Activated CD4-positive, alpha-beta T cell treated with anti-CD3 and anti-CD28 coated beads for 36 hours (primary cell): ENCODE measurements at places on chromosomes 6 and 20. TPM values are rescaled to one million over a fixed set of nuclear protein-coding genes. Genes with fewer than 3 reads are reported as not detected.

The UBD gene
- not detected for total RNA-seq

GRCh38 chr20:31849306-31849930 lies 4.0 kb upstream of the FOXS1 start:
- no peaks in the 10 kb centered on the region for H3K36me3 ChIP-seq
- H3K27me3 ChIP-seq = peaks cover 15% of the 10 kb centered on the region
- H3K4me1 ChIP-seq = no peaks in the 10 kb centered on the region
- no peak overlapping the region for H3K4me3 ChIP-seq

The EPB41L1 gene
- 1.5 TPM for total RNA-seq

The RAET1G gene
- not detected for total RNA-seq

GRCh38 chr6:13273202-13273930 lies 55.0 kb downstream of the TBC1D7 start:
- H3K36me3 ChIP-seq = no peaks in the 10 kb centered on the region
- peaks cover 4% of the 10 kb centered on the region for H3K27me3 ChIP-seq
- H3K27ac ChIP-seq = no peak overlapping the region
- DNase-seq = no peak

The TP53TG5 gene
- 0.40 TPM for total RNA-seq

The SASH1 gene
- total RNA-seq = 0.46 TPM

GRCh38 chr6:52620906-52621190 lies 44.0 kb upstream of the TRAM2 start:
- H3K27me3 ChIP-seq = peaks cover 5% of the 10 kb centered on the region
- H3K36me3 ChIP-seq = no peaks in the 10 kb centered on the region
- H3K27ac ChIP-seq = no peak overlapping the region
- no peak overlapping the region for H3K4me3 ChIP-seq

The PDYN gene
- not detected for total RNA-seq

The LGSN gene
- not detected for total RNA-seq

GRCh38 chr20:58608096-58608840 lies 42.8 kb upstream of the STX16 start:
- no peak overlapping the region for H3K4me3 ChIP-seq
- H3K36me3 ChIP-seq = no peaks in the 10 kb centered on the region
- H3K4me1 ChIP-seq = no peaks in the 10 kb centered on the region
- H3K27ac ChIP-seq = no peak overlapping the region

DNA sequence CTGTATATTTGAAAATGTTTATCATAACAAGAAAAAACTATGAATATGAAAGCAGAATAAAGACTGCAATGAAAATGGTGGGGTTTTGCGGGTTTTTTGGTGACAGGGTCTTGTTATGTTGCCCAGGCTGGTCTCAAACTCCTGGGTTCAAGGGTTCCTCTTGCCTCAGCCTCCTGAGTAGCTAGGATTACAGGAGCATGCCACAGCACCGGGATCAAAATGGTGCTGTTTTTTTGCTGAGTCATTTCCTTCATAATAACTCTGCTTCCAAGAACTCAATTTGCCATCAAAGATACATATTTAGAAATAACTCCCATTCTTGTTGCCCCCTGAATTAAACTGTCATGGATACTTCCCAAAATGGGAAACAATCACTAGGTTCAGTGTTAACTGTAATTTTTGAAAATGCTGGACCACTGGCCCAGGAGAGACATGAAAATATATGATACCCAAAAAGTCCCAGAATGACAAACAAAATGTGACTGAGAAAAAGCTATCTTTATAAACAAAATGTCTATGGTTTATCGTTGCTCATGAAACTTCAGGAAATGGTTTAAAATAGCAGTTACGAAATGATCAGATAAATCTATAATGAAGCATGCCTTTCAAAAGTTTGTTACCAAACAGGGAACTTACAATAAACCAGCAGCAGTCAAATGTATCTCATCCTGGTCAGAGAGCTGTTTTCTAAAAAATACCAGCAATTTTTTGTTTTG lies 32.2 kb downstream of the ILRUN start:
- no peaks in the 10 kb centered on the region for H3K27me3 ChIP-seq
- peaks cover 47% of the 10 kb centered on the region for H3K4me1 ChIP-seq
- DNase-seq = no peak

DNA sequence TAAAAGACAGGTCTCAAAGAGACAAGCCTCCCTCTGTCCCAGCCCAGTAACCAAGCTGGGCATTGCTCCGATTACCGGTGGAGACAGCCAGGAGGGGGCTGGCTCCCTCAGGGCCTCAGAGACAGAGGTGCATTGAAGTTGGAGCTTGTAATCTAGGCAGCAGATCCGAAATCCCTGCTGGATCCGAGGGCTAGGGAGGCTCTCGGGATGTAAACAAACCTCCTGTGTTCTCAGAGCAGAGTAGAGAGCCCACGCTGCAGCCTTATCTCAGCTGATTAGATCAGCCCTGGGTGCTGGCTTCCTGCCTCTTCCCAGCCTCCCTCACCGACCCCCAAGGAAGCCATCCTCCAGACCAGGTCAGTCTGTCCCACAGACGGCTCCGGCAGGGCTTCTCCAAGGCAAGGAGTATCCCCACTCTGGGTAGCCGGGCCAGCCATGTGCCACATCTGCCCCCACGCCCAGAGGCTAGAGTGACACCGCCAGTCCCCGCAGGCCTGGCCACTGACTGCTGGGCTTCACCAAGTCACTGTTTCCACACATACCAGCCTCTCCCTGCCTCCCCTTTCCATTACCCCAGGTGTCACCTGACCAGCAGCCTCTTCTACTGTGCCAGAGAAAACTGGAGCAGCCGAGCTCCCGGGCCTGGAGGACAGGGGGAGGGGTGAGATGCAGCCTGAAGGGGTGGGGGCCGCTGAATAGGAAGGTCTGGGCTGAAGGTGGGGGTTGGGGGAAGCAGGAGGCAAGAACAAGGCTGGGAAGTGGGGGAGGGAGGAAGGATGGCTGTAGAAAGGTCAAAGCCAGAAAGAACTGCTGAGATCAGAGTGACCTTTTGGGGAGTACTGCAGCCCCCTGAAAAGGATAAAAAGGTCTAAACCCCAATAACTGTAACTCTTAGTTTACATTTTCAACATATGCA lies 6.0 kb downstream of the SDC4 start:
- peaks cover 32% of the 10 kb centered on the region for H3K4me1 ChIP-seq
- no peak for DNase-seq
- H3K27me3 ChIP-seq = peaks cover 3% of the 10 kb centered on the region
- H3K27ac ChIP-seq = no peak overlapping the region
- peaks cover 8% of the 10 kb centered on the region for H3K36me3 ChIP-seq

DNA sequence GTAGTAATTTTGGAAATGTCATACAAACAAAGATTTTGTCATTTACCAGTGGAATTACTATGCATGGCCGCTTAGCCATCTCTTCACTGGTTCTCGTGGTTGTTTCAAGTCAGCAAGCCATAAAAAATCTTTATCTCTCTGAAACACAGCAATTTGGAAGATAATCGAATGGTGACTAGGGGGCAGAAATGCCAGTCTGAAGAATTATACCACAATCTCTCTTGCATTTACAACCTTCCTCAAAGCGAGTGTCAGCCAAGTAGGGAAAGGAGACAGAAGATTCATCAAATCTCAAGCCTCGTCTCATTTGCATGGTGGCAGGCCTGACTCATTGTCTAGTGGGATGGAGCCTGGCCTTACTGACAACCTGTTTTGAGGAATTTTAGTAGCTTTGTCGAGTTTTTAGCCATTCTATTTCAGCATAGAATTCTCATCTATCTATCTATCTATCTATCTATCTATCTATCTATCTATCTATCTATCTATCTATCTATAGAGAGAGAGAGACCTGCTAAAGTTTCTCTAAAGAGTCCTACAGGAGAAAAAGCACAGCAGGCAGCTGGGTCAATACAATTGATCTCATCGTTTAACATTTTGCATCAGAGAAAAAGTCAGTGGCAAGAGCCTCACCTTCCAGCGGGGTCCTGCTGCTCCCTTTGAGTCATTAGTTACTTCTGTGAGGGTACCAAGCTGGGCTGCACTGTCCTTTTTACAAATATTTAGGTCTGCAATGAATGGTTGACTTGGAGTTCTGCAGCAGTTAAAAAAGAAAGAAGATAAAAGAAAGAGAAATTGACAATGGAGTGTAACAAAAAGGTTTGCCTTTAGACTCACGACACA lies 572.8 kb downstream of the TFAP2A start:
- no peaks in the 10 kb centered on the region for H3K4me1 ChIP-seq
- no peak overlapping the region for H3K4me3 ChIP-seq
- H3K27ac ChIP-seq = no peak overlapping the region
- no peak for DNase-seq
- no peaks in the 10 kb centered on the region for H3K36me3 ChIP-seq

DNA sequence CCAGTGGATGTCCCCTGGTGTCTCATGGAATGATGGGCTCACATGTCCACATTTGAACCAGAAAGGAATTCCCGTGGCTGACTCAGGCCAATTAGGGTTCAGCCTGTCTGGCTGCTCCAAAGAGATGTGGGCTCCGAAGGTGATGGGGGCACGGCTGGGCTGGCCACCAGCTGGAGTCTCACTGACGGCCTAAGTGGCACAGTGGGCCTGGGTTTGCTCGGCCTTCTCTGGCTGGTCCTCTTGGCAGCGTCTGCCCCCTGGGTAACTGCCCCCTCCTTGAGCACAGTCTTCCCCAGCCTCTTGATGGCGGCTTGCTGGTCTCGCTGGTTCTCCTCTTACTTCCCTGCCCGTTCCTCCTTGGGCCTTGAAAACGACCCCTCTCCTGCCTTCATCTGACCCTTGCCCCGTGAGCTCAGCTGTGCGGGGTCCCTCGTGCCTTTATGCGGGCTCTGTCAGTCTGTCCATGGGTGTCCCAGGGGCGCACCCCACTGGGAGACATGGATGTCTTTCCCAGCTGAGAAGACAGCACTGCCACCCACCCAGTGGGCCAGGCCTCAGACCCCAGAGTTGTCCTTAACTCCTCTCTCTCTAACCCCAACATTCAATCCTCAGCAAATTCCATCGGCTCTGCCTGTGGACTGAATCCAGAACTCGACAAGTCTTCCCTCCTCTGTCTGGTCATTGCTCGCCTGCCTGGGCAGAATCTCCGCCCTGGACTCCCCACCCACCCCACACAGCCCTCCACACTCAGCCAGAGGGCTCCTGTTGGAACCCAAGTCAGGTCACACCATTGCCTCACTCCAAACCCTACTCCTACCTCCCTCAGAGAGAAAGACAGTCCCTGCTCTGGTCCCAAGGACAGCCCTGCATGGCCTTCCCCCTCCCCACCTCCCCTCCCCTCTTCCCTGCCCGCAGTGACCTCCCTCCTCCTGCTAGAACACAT lies 78.7 kb downstream of the CEBPB start:
- peaks cover 2% of the 10 kb centered on the region for H3K4me1 ChIP-seq
- peaks cover 19% of the 10 kb centered on the region for H3K27me3 ChIP-seq
- DNase-seq = no peak
- no peak overlapping the region for H3K4me3 ChIP-seq

DNA sequence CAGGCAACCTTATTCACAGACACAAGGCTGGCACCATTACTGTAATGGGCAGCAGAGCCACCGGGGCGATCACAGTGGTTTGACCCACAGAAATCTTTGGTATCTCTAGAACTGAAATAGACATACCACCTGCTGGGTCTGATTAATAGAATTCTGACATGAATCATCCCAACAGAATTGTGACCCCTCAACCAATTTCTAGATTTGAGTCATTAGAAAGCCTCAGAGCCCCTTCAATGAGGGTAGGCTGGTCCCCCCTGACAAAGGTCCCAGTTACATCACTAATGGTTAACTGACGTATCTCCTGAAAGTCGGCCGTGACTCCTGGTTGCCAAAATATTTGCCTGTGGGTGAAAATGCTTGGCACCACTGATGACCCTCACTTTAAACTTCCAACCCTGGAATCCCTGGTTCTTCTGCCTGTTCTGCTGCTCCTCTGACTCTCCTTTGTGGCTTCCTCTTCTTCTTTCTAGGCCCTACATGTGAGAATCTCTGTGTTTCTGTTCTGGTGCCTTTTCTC lies 124.9 kb upstream of the ARID1B start:
- peaks cover 7% of the 10 kb centered on the region for H3K27me3 ChIP-seq
- peaks cover 11% of the 10 kb centered on the region for H3K4me1 ChIP-seq
- no peak for DNase-seq
- H3K27ac ChIP-seq = no peak overlapping the region
- no peak overlapping the region for H3K4me3 ChIP-seq

DNA sequence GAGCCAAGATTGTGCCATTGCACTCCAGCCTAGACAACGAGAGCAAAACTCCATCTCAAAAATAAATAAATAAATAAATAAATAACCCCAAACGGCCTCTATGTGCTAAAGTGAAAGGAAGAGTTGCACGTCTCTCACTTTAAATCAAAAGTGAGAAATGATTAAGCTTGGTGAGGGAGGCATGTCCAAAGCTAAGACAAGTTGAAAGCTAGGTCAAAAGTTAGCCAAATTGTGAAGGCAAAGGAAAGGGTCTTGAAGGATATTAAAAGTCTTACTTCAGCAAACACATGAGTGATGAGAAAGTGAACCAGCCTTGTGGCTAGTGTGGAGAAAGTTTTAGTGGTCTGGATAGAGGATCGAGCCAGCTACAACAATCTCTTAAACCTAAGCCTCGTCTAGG lies 14.3 kb downstream of the ZBP1 start:
- no peak overlapping the region for H3K4me3 ChIP-seq
- no peaks in the 10 kb centered on the region for H3K27me3 ChIP-seq
- H3K36me3 ChIP-seq = no peaks in the 10 kb centered on the region
- peaks cover 16% of the 10 kb centered on the region for H3K4me1 ChIP-seq

- H3K36me3 ChIP-seq = peaks cover 2% of the 10 kb centered on the region
- H3K4me1 ChIP-seq = peaks cover 43% of the 10 kb centered on the region
- peak overlapping the region; percentile 89 for H3K4me3 ChIP-seq
- H3K27me3 ChIP-seq = no peaks in the 10 kb centered on the region
- peak overlapping the region; percentile 30 for H3K27ac ChIP-seq
Observed at GRCh38 chr6:145813285-145814034, 1.1 kb downstream of the FBXO30 start.

DNA sequence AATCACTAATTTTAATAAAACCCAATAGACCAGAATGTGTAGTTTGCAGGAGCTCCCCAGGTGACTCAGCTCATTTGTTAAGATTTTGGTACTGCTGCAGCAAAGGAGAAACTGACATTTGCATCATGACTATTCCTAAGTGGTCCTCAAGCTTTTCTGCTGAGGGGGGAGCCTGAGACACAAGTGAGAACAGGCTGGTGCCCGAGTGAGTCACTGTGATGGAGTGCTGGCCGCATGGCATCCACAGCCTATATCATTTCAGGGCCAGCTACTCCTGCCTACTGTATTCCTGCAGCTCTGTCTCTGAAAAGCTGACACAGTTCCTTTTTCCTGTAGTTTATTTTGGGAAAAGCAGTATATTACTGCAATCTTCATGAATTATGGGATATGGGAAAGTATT lies 113.7 kb upstream of the ENPP5 start:
- no peaks in the 10 kb centered on the region for H3K36me3 ChIP-seq
- H3K27me3 ChIP-seq = peaks cover 15% of the 10 kb centered on the region
- H3K4me3 ChIP-seq = no peak overlapping the region
- peaks cover 11% of the 10 kb centered on the region for H3K4me1 ChIP-seq

DNA sequence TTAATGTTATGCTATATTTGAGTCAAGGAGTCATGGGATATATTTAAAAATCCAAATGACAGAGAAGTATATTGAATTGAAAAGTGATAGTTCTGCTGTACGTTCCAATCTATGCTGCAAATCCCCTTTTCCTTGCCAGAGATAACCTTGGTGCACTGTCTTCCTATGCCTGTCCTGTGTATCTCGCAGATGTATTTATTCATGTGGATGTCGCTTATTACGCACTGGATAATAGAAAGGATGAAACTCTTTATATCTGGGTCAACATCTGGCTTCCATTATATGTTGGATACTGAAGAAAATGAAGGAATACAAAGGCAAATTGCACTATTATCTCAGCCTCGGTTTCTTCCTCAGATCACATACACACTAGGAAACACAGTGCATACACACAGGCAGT lies 331.3 kb downstream of the BCKDHB start:
- H3K4me3 ChIP-seq = no peak overlapping the region
- H3K4me1 ChIP-seq = no peaks in the 10 kb centered on the region
- no peak for DNase-seq
- H3K27ac ChIP-seq = no peak overlapping the region
- no peaks in the 10 kb centered on the region for H3K36me3 ChIP-seq
- H3K27me3 ChIP-seq = no peaks in the 10 kb centered on the region

The USP49 gene
- 7.3 TPM for total RNA-seq
